Airway epithelial cell (primary cell): ENCODE measurements at places on chromosomes 12 and 14. TPM values are rescaled to one million over a fixed set of nuclear protein-coding genes. Genes with fewer than 3 reads are reported as not detected.

OR4E2 gene
- total RNA-seq, result not detected in 2 replicates

HSPA2 gene
- total RNA-seq, result 5.2 and 7.3 TPM in 2 replicates

TSPAN19 gene
- 0.21 TPM in 1 of 2 replicates, not detected in the other for total RNA-seq

ABCC9 gene
- total RNA-seq, result 0.05 and 0.35 TPM in 2 replicates

SLC17A8 gene
- total RNA-seq, result not detected in 2 replicates

FLVCR2 gene
- total RNA-seq, result 1.8 and 2.2 TPM in 2 replicates

RPL36AL gene
- 239 and 271 TPM in 2 replicates for total RNA-seq

KRT74 gene
- total RNA-seq, result 0.21 and 0.33 TPM in 2 replicates

OR6C4 gene
- total RNA-seq, result not detected in 2 replicates

TAS2R7 gene
- not detected in 2 replicates for total RNA-seq

TMEM121 gene
- total RNA-seq, result 3.2 and 4.5 TPM in 2 replicates

DDX23 gene
- 64.0 and 65.6 TPM in 2 replicates for total RNA-seq

PARPBP gene
- total RNA-seq, result 5.8 and 10.5 TPM in 2 replicates

CD69 gene
- not detected in 2 replicates for total RNA-seq

VRK1 gene
- 31.8 and 43.2 TPM in 2 replicates for total RNA-seq

DPPA3 gene
- not detected in 2 replicates for total RNA-seq

HNF1A gene
- total RNA-seq, result not detected in 2 replicates

RIPK3 gene
- total RNA-seq, result 5.4 and 6.0 TPM in 2 replicates

IFNG-AS1 gene
- not detected in 2 replicates for total RNA-seq

CKB gene
- total RNA-seq, result 220 and 267 TPM in 2 replicates

NTF3 gene
- total RNA-seq, result not detected in 2 replicates

CCNB1IP1 gene
- 51.3 and 52.7 TPM in 2 replicates for total RNA-seq
